ENCODE measurements at places on chromosomes 5 and 9. TPM values are rescaled to one million over a fixed set of nuclear protein-coding genes. Genes with fewer than 3 reads are reported as not detected.
A peak's percentile ranks its signal among the peaks of the same experiment; 100 is the strongest.

PCDHGA5 gene
- 9.3 TPM for total RNA-seq

DNA sequence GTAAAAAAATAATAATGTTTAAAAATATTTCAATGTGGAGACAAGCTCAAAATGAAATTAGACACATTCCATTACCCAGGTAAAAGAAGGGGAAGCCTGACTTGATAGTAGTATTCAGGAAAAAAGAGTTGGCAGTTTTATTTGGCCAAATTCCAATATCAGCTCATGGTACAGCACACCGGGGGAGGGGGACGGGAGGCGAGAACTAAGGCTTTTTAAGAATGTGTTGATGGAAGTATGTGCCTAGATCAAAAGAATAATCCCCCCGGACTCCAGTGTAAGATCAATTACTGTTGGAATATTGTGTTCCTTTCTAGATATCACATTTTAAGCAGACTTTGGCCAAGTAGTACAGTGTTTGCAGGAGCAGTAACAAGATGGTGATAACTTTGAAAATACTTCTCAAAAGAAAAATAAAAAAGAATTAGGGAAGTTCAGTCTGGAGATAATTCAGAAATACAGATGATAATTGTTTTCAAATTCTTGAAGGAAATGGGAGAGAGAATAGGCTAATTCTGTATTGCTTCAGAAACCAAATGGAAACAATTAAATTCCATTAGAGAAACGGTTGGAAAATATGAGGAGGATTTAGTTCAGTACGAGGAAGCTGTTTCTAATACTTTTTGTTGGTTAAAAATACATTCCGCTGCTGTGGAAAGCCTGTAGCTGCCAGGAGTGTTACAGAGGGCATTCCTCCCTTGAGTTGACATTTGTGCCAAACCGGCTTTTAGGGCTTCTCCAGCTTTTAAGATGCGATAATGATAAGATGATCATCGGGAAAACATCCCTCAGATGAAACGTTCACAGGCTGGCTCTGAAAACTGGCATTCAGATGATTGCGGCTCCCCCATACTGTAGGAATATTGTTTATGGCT is 98.1 kb upstream of the ERBIN start:
- DNase-seq = no peak

DNA sequence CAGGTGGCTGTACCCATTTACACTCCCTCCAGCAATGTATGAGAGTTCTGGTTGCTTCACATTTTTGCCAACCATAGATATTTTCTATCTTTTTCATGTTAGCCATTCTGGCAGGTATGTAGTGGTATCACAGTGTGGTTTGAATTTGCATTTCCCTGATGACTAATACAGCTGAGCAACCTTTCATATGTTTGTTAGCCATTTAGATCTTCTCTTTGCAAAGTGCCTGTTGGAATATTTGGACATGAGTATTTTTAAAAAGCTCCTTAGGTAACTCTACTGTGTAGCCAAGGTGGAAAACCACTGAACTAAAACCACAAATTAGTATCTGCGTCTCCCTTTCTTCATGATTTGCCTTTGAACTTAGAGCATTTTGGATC is 31.9 kb downstream of the IRF1 start:
- no peak for DNase-seq

MAT2B gene
- 46.6 TPM for total RNA-seq

DNA sequence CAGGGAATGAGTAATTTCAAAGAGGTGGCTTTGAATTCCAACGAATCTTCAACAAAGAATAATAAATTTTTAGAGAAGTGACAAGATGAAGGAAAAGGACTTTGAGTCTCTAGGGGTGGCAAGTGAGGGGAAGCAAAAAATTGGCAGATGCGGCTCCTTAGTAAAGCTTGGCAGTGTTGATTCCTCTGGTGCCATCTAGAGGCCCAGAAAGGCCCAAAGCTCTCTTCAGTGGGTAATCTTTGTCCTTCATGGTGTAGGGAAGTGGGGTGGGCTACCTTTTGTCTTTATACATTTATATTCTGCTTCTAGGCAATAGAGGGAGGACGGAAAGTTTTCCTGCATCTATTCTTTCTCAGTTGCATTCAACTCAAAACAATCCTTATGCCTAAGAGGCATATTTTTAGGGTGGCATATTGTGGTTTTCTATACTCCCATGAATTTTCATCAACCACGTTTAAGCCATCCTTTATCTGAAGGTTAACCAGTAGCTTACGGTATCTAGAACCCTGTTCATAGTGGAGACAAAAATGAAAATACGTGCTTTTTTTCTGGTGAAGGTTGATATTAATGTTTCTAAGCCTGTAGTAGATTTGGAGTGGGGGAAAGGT is 17.5 kb upstream of the ROPN1L start:
- DNase-seq = peak; percentile 73

Data from lung (tissue), 17 donors.